ENCODE measurements at places on chromosomes 6 and 20. TPM values are rescaled to one million over a fixed set of nuclear protein-coding genes. Genes with fewer than 3 reads are reported as not detected.

The CRISP3 gene
- not detected for total RNA-seq

The PHIP gene
- total RNA-seq, result 33.2 TPM

The FAM209B gene
- total RNA-seq, result not detected

The RFX6 gene
- total RNA-seq, result not detected

The RBPJL gene
- total RNA-seq, result not detected

The PSORS1C2 gene
- not detected for total RNA-seq

The VGLL2 gene
- not detected for total RNA-seq

The GRIK2 gene
- 1.5 TPM for total RNA-seq

The REM1 gene
- 5.3 TPM for total RNA-seq

The TMEM63B gene
- total RNA-seq, result 14.5 TPM

The MCCD1 gene
- not detected for total RNA-seq

The AARS2 gene
- total RNA-seq, result 6.2 TPM

The FAM83C gene
- not detected for total RNA-seq

The HRH3 gene
- not detected for total RNA-seq
